Neural crest cell (in vitro differentiated cells): ENCODE measurements at places on chromosomes 16 and 17. TPM values are rescaled to one million over a fixed set of nuclear protein-coding genes. Genes with fewer than 3 reads are reported as not detected.

ZNF205 gene
- 19.7 and 21.1 TPM in 2 replicates for total RNA-seq

CCDC78 gene
- total RNA-seq = 7.0 and 7.2 TPM in 2 replicates

DNA sequence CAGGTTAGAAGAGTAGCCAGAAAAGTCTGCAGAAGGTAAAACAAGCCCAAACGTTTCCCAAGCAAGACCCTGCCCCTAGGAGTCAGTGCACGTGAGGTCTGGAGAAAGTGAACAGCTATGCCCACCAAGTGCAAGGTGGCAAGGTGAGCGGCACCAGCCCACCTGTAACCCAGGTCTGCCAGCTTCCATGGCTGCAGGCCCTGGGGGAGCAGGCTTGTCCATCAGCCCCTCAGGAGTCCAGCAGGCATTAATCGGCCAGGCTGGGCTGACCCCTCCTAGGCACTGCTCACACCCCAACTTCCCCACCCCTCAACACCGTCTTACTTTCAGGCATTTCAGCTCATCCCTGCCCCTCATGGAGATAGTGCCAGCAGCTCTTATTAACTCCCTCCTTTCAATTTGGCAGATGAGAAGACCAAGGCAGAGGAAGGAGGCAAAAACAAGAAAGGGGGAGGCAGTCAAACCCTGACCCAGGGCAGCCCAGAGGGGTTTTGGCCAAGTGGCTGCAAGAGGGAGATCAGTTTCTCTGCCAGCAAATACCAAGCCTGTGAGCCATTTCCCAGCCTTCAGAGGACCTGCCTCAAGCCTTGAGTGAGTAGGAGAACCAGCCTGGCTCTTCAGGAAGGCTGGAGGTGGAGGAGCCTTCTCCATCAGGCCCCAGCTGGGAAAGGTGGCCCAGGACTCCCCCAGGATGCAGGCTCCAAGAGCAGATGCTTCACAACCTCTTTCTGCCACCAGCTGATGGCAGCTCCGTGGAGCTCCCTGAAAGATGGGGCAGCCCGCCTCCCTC is 14.7 kb downstream of the BEAN1 start:
- no peak for DNase-seq

GRCh38 chr16:81940781-81941560 is 70.3 kb downstream of the SDR42E1 start:
- no peak for DNase-seq

- DNase-seq = no peak
These were observed 6.8 kb upstream of the ACSM1 start for GRCh38 chr16:20704281-20704680.

TP53TG3F gene
- total RNA-seq = not detected in 2 replicates

GRCh38 chr17:79538291-79538690 is 72.6 kb downstream of the RBFOX3 start:
- no peak for DNase-seq

C17orf113 gene
- 2.0 and 2.2 TPM in 2 replicates for total RNA-seq

TBC1D3H gene
- not detected in 2 replicates for total RNA-seq

DNA sequence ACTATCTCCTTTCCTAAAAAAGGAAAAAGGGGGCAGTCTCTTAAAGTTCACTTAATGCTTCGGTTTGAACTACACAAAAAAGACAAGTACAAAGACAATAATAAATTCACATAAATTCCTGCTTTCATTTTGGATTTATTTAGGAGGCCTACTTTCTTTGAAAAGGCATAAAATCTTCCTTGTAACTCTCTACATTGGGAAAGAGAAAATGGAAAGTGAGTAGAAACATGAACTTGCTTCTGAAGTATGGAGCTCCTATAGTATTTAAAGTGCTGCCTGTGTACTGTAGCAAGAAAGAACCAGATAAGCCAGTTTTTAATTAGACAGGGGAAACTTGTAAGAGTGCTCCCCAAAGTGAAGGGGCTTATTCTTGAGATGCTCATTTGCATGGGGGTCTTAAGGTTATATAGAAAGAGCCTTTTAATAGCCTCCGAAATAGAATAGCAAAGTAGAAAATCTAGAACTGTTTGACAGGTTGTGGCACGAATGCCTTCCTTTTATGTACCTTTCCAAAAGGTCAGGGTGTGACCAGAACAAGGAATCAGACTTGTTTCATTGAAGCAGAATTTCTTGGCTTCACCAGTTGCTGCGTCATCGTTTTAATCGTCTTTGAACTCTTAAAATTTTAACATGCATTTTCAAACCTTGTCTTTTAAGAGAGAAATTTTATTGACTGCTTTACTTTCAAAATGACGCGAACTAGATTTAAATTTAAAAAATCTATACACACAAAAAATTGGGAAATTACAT is 12.9 kb downstream of the GAN start:
- DNase-seq = no peak

- DNase-seq = no peak
These were observed 434.0 kb upstream of the CDH5 start for GRCh38 chr16:65932350-65933072.

GRCh38 chr17:951325-952132 is 28.0 kb downstream of the NXN start:
- DNase-seq = peak; percentile 42

RNF112 gene
- 0.84 and 1.2 TPM in 2 replicates for total RNA-seq

DNA sequence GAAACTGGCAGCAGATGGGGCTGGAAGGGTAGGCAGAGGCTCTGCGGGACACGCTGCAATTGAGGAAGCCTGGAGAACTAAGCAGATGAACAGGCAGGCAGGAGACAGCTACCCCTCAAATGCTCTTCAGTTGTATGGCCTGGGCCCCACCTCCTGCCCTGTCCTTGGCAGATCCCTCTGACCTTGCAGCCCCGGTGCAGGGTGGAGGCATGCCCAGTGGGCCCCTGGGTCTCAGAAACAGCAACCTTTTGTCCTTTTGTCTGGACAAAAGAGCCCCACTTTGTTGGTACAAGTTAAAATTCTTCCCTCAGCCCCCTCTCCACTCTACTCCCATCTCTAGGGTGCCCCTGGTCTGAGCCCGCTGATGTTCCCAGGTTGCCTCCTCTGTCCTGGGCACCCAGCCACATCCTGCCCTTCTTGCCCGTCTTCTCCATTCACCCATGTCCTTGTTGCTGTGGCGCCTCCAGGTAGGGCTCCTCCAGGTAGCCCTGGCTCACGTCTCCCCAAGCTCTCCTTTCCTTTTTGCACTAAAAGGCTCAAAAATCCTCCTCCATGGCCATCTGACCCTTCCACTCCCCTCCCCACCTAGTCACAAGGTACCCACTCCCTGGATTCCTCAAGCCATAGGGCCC is 136.8 kb downstream of the CLEC16A start:
- no peak for DNase-seq

- DNase-seq = no peak
These were observed 251.0 kb downstream of the CDH11 start for GRCh38 chr16:64870859-64871258.

CMTM2 gene
- total RNA-seq = 0.54 and 0.75 TPM in 2 replicates

DNA sequence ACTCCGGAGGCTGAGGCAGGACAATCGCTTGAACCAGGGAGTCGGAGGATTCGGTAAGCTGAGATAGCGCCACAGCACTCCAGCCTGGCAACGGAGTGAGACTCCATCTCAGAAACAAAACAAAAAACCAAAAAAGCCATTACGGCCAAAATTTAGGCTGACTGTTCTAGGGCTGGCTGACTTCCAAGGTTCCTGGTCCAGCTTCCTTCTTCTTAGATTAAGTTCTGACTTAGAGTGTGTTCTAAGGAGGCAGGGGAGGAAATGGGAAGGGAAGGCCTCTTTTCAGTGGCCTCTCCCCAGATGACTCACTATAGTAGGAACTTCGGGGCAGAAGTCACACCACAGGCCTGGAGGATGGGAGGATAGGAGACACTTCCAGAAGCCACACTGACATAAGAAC is 27.7 kb upstream of the CLEC18B start:
- no peak for DNase-seq

DNA sequence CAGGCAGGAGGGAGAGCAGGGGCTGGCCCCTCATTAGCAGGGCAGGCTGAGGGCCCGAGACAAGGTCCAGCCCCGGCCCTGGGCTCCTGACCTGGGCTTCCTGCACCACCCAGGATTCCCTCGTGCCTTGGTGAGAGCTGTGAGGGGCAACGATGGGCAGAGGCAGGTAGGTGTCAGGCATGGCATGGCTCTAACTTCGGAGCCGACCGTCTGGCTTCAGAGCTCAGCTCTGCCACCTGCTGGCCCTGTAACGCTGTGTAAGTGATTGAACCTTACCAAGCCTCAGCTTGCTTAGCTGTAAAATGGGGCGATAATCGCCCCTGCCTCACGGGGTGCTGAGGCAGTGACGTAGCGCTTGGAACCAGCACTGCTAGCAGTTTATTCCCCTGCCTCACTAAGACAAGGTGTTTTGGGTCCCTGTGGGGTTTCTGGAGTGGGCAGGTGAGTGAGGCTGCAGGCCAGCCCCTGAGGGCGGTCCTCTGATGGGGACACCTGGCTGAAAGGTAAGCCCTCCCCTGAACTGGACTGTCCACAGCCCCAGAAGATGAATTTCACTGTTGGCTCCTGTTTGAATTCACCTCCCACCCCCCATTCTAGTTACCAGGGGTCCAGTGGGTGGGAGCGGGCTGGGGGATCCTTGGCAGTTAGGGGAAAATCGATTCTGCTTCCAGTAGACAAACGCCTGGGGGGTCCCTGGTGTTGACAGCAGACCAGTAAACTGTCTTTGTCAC is 184.8 kb upstream of the GSE1 start:
- no peak for DNase-seq

EFNB3 gene
- total RNA-seq = 25.3 and 25.5 TPM in 2 replicates

CX3CL1 gene
- total RNA-seq = 6.0 TPM in 2 replicates

GRCh38 chr17:74785096-74785980 is 9.2 kb upstream of the NAT9 start:
- DNase-seq = no peak

DNA sequence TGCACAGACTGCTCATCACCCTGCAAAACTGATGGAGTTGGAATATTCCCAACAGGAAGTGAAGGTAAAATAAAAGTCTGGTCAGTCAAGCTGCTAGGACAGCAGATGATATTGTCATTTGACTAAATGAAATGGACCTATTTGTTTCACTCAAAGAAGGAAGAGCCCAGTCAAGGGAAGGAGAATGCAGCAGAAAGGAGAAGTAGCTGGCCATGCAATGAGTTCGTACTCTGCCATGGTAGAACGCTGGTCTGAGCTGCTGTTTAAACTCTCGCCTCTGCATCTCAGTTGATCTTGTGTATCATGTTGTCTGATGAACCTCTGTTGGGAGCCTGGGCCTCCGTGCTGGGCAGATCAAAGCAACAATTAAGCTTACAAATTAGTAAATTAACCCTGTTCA is 15.6 kb upstream of the YPEL2 start:
- DNase-seq = no peak

HAP1 gene
- total RNA-seq = 1.5 and 1.6 TPM in 2 replicates

ARHGAP44 gene
- total RNA-seq = 5.9 and 6.5 TPM in 2 replicates

DNA sequence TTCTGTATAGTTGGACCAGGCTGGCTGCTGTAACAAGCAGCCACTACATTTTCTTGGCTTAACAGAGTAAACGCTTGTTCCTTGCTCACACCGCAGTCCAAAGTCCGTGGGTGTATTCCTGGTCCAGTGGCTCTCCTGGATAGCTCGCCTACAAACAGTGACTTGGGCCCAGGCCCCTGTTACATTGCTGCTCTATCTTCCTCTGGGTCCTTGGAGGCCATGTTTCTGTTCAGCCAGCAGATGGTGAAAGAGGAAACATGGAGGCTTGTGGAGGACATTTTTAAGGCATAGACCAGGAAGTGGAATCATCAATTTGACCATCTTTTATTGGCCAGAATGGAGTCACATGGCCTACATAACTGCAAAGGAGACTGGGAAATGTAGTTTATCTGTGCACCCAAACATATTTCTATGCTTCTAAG is 55.1 kb downstream of the ATP2C2 start:
- DNase-seq = no peak

MT4 gene
- total RNA-seq = not detected in 2 replicates

DNA sequence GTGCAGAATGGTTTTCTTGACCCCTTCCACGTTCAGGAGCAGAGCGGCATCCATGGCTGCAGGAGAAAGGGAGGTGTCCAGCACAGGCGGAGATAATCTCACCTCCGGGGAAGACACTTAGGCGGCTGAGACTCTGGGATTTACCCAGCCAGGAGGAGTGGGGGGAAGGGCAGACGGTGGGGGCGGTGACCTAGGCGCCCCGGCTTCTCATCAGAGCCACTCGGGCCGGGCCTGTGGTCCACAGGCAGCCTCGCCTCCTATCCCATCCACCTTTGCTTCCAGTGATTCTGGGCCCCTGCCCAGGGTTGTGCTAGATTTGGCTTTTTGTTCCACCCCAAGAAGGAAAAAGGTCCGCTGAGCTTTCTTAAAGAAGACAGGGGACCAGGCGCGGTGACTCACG is at the start of gene AIPL1:
AIPL1 (minus strand) TSS at position 71 of the 400 bp plus-strand sequence; CDS start at position 54, 17 bp downstream.
- DNase-seq = no peak

ACTG1 gene
- 4,235 and 4,315 TPM in 2 replicates for total RNA-seq

- DNase-seq = no peak
These were observed 43.7 kb upstream of the GSG1L start for GRCh38 chr16:28107232-28107631.
